ENCODE measurements at places on chromosomes 12 and 14.

DNA sequence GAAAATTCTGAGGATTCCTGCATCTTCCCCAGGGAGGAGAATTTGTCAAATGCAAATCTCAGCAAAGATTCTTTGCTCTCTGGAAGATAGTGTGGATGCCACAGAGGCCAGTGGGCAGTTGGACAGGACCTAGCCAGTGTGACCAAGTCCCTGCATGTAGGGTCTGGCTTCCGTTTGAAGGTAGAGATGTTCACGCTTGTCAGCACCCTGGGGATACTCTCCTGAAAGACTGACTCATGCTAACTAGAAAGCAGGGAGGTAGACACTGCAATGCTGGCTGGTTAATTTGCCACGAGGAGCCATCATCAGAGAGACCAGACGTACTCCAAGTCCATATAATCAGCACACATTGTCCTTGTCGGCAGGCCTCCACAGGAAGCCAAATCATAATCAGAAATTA, 130.1 kb downstream of the SAMD4A start:
- no peak for DNase-seq

DNA sequence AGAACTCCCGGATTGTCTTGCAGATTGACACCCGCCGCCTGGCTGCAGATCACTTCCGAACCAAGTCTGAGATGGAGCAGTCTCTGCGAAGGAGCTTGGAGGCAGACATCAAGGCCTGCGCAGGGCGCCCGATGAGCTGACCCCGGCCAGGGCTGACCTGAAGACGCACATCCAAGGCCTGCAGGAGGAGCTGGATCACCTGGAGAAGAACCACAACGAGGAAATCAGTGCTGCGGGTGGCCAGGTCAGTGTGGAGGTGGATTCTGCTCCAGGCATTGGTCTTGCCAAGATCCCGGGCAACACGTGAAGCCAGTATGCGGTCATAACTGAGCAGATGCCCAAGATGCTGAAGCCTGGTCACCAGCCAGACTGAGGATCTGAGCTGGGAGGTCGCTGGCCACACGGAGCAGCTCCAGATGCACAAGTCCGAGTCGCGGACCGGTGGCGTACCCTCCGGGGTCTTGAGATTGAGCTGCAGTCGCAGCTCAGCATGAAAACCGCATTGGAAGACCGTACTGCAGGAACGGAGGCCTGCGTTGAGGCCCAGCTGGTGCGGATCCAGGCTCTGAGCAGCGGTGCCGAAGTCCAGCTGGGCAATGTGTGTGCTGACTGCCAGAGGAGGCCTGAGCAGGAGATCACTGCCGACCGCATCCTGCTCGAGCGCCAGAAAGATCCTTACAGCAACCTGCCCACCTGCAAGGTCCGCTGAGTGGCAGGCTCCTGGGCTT, 12.4 kb upstream of the A2M start:
- DNase-seq, result no peak

GRCh38 chr12:116384691-116385485, 107.4 kb upstream of the MED13L start:
- peak; percentile 51 for DNase-seq

DNA sequence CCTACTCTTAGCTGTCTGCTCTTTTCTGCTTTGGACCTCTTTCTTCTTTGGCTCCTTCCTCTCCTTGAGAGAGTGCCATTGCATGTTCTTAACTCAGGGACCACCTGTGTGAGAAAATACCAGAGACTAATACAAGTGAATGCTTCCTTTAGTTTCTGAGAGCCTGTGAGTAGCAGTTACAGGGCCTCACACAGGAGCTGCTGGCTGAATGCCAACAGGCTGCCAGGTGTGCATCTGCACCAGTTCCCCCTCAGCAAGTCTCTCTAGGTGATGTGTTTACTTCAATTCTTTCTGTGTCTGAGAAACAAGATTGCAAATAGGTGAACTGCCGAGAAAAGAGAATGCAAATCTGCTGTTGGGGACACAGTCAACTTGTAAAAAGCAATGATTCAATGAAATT, 108.2 kb downstream of the STXBP6 start:
- DNase-seq, result no peak

- DNase-seq, result no peak
Measured at GRCh38 chr14:99360774-99361595, 89.0 kb upstream of the BCL11B start.

DNA sequence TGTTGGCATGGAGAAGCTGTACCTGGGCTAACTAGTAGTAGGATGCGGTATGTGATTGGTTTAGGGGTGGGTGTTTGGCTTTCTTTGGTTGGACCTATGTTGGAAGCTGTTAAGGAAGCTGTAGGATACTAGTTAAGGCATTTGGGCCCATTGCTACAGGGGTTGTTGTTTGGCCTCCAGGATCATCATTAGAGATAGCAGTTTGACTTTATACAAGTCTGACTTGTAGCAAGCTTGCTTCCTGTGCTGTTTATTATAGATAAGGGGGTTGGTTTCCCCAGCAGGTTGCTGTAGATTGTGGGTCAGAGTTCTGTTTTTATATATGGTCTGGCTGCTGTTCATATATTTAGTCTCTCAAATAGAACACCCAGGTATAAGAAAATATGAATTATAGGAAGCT, 1.4 kb upstream of the PRIM1 start:
- DNase-seq, result no peak

- no peak for DNase-seq
Measured at GRCh38 chr14:82080370-82080769, 546.7 kb upstream of the SEL1L start.

- DNase-seq, result no peak
Measured at GRCh38 chr12:28961948-28962384, 187.1 kb upstream of the FAR2 start.

GRCh38 chr12:107404981-107405380, 280.6 kb upstream of the PWP1 start:
- DNase-seq, result peak; percentile 49

DNA sequence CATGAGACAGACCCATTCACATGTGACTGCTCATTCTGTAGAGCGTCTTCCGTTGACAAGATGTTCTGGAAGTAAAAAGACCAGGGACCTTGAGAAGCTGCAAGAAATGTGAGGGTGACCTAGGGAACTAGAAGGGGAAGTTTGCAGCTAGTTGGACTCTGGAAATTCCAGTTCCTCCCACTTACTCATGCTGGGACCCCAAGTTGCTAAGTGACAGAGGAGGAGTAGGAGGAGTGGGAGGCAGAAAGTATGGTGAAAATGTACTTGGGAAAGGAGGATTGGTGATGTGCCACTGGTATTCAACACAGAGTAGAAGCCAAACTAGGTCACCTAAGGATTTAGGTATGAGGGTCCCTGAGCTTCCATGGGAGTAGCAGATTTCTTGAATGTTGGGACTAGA, 132.4 kb downstream of the KCNA5 start:
- DNase-seq, result no peak

GRCh38 chr12:12704593-12705230, 8.7 kb upstream of the GPR19 start:
- peak; percentile 96 for DNase-seq

GRCh38 chr12:56724701-56724971, 463 bp downstream of the NACA start:
- peak; percentile 20 for DNase-seq

GRCh38 chr12:64273527-64274403, 51.7 kb upstream of the KICS2 start:
- DNase-seq, result peak; percentile 28

DNA sequence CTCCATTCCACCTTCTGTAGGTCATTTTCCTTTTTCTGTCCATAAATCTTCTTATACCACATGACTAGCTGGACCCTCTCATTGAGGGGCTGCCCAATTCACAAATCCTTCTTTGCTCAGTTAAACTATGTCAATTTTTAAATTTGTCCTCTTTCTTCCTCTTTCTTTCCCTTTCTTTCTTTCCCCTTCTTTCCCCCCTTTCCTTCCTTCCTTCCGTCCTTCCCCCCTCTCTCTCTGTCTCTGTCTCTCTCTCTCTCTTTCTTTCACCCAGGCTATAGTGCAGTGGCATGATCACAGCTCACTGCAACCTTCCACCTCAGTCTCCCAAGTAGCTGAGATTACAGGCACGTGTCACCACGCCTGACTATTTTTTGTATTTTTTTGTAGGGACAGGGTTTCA, 47.1 kb upstream of the TMEM263 start:
- no peak for DNase-seq
